Nucleus accumbens (tissue), 56 donors: ENCODE measurements at places on chromosomes 11 and 22.

- DNase-seq: no peak
Measured at GRCh38 chr22:25746012-25746373, 4.0 kb downstream of the MYO18B start.

GRCh38 chr22:24578355-24579257 lies 14.3 kb downstream of the LRRC75B start:
- no peak for DNase-seq

DNA sequence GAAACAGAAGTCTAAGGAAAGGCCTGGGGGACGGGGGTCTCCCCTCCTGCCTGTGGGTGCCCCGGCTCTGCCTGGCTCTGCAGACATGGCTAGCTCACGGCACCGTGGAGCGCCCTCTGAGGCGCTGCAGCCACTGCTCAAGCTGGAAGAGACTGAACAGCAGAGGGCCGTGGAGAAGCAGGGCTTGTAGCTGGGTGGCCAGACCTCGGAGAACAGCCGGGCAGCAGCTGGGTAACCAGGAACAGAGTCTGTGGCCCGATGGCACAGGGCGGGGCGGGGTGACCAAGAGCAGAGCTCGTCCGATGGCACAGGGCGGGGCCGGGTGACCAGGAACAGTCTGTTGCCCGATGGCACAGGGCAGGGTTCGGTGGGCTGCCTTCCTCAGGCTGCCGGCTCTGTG lies 18.1 kb downstream of the RNH1 start:
- no peak for DNase-seq

- no peak for DNase-seq
Measured at GRCh38 chr11:131696690-131697089, 326.3 kb downstream of the NTM start.

GRCh38 chr11:74673693-74674360 lies 57.4 kb downstream of the CHRDL2 start:
- DNase-seq: peak; percentile 79

DNA sequence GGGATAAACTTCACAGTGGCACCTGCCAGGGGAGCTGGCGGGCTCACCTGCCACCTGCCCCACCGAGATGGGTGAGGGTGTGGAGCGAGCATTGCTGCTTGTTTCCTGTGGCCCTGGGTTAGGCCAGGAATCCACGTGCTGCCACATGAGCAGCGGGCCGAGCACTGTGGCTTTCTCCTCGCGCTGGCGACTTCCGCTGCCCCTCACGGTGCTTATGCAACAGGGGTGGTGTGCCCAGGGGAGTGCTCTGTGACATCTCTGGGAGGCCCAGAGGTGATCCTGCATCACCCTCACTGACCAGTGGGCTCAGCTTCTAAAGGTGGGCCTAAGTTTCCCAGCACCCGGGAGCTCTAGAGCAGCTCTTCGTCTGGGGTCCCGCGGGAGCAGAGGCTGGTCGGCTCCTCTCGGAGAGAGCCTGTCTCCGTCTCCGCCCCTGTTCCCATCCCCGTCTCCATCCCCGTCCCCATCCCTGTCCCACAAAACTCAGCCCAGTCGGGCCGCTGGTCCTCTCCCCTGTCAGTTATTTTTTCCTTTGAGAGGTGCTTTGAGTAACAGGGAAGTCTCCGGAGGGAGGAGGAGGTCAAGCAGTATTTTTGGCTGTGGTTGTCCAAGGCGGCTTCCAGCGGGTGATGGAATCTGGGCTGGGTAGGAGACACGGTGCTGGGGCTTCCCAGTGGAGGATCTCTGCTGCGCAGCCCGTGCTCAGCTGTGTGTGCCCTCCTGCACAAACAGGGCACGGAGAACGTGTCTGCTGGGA lies 42.5 kb downstream of the AP2A2 start:
- DNase-seq: no peak

GRCh38 chr22:43553451-43554258 lies 141.8 kb downstream of the MPPED1 start:
- DNase-seq: no peak

DNA sequence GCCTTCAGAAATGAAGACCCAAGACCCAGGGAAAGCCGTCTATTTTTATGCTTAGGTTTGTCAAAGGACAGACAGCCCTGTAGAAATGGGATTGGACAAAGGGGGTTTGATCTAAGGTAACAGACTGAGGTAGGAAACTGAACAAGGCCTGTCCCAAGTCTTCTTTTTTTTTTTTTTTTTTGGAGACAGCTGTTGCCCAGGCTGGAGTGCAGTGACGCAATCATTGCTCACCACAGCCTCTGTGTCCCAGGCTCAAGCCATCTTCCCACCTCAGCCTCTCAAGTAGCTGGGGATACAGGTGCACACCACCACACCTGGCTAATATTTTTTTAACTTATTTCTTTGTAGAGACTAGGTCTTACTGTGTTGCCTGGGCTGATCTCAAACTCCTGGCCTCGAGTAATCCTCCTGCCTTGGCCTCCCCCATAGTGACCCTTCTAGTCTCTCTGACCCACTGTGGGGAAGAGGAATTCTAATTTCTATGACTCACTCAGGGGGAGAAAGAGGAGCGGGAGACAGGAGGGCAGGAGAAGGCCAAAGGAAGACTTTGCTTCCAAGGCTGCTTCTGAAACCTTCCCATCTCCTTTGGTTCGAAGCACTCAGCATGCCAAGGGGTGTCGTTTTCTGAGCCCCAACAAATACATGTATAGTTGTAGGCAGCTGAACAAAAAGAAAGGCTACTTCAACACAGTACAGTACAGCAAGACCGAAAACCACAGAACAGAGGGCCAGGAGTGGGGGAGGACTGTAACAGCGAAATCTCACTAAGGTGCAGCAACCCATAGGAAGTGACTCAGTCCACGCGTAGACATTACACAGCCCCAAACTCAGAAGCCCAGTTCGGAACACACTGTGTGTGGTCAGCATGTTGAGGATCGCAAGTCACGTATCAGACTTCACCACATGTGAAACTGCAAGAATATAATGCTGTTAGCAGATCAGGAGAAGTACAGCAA lies 872 bp downstream of the TMA7B start:
- no peak for DNase-seq

DNA sequence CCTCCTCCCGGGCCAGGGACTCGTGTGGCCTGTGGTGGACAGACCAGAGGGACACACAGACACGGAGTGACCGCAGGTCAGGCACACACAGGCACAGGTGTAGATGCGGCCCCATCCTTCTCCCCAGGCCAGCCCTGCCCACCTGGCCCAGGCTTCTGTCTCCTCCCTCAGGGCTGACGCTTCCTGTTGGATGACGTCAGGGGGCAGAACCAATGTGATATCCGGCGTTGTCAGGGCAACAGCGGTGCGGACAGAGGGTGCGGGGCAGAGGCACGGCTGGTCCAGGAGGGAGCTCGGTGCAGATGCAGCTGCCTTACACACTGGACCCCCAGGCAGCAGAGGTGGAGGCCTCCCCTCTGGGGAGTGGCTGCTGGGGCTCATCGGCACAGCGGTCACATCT lies 2.9 kb upstream of the TUBGCP6 start:
- no peak for DNase-seq

DNA sequence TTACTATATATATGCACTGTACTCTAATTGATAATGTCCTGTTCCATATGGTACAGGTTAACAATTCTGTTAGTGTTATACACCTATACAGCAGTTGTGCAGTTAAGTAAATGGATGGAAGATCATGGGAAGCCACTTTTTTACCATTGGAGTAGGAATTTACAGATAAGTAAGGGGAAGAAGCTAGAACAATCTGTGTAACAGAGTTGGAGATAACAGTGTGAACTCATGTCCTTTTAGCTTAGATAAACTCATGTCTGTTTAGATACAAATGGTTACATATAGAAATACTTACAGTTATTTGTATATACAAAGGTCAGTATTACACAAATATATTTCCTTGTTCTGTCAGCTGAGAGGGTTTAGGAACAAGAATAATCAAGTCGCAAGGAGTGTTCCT lies 6.8 kb upstream of the DEUP1 start:
- no peak for DNase-seq

DNA sequence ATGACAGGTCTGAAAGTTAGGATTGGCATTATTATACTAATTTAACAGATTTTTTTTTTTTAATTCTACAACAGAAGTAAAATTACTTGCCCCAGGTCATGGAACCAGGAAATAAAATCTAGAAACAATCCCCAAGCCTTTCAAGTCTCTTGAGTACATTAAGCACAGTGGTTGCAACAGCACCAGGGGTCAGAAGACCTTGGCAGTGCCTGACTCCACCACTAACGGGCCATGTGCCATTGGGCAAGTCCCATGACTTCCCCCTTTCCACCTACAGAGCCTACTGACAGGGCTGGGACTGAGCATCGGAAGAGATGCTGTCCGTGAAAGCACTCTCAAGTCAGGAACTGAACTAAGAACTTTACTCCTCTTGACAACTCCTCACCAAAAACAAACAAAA lies 98.6 kb upstream of the AKIP1 start:
- DNase-seq: no peak

GRCh38 chr11:38272376-38272775 lies 1674.3 kb upstream of the RAG2 start:
- no peak for DNase-seq

- no peak for DNase-seq
Measured at GRCh38 chr11:128716661-128717210, 22.9 kb downstream of the FLI1 start.

- DNase-seq: no peak
Measured at GRCh38 chr11:125569915-125570621, 791 bp downstream of the EI24 start.

- DNase-seq: no peak
Measured at GRCh38 chr22:37300551-37301017, 18.3 kb downstream of the CYTH4 start.

- no peak for DNase-seq
Measured at GRCh38 chr11:65927904-65928397, 8.7 kb downstream of the DRAP1 start.

DNA sequence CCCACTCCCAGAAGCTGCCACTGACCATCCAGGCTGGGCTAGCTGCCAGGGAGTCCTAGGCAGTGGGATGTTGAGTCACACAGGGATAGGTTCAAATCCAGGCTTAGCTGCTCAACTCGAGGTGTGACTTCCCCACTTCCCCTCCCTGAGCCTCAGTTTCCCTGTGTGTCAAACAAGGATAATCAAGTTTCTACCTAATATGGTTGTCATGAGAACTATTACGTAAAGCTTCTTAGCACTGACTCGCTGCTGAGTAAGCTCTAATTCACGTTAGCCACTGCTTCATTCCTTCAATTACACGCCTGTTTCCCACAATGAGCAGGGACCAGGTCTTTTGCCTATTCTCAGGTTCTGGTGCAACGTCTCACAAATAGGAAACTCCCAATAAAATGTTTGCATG lies 67.7 kb downstream of the SEZ6L start:
- no peak for DNase-seq

DNA sequence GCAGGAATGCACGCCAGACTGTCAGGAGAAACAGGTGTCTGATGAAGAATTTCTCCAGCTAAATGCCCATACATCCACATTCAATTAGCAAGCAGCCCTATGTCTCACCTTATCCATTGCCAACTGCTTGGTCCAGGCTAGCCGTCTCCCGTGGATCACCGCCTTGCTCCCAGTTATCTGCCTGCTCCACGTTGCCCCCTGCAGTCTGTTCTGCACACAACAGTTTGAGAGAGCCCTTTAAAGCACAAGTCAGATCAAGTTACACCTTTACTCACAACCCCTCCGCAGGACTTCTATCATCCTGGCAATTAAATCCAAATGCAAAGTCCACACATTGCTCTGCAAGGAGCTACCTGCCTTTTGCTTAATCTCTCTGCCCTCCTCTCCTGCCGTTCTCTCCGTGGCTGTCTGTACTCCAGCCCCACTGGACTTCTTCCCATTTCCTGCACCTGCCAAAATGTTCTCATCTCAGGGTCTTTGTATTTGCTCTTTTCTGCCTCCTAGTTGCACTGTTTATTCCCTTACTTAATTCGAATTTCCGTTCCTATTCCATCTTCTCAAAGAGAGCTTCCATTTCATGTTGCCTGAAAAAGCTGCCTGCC lies 185.3 kb upstream of the LARGE1 start:
- DNase-seq: peak; percentile 7

DNA sequence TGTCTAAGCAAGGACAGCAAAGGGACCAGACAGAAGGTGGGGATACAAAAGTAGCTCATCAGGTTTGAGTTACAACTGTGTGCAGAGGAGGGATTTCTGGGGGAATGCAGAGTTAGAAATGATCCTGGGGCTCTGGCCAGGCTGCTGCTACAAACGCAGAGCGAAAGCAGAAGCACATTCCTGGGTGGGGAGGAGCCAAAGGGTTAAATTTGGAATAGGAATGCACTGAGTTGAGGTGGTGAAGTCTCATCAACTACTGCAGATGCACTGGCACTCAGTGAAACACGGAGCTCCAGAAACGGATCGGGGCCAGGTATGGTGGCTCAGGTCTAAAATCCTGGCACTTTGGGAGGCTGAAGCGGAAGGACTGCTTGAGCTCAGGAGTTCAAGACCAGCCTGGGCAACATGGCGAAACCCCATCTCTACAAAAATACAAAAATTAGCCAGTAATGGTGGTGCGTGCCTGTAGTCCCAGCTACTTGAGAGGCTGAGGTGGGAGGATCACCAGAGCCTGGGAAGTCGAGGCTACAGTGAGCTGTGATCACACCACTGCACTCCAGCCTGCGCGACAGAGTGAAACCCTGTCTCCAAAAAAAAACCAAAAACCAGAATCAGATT lies 3.2 kb downstream of the CHKA start:
- no peak for DNase-seq

DNA sequence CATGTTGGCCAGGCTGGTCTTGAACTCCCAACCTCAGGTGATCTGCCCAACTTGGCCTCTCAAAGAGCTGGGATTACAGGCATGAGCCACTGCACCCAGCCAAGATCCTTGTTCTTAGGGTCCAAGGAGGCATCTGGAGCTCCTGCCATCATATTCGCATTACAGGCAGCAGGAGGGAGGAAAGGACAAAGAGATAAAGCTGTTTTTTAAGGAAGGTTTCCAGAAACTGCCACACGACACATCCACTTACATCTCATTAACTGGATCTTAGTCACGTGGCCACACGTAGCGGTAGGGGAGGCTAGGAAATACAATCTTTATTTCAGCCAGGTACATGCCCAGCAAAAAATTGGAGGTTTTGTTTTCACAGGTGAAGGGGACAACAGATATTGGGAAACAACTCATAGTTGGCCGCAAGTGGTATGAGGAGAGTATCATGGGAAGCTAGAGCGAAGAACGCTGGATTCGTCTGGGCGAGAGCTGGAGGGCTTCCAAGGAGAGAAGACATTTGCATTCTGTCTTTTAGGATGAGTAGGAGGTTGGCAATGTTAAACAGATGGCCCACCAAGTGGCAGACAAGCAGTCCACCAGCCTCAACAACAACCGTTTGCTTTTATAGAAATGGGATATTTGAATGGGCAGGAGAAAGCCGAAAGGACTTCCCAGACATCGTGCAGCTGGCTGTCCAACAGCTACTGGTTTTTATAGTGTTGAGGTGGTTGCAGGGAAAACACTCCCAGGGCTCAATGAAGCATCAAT lies 39.2 kb upstream of the DMC1 start:
- no peak for DNase-seq

- DNase-seq: no peak
Measured at GRCh38 chr11:1923201-1923956, 3.9 kb downstream of the TNNT3 start.
